ENCODE measurements at places on chromosomes 1 and 21.

GRCh38 chr1:87806379-87807094 is 477.9 kb downstream of the LMO4 start:
- DNase-seq = no peak

GRCh38 chr1:237448042-237448441 is 406.1 kb downstream of the RYR2 start:
- DNase-seq = no peak

DNA sequence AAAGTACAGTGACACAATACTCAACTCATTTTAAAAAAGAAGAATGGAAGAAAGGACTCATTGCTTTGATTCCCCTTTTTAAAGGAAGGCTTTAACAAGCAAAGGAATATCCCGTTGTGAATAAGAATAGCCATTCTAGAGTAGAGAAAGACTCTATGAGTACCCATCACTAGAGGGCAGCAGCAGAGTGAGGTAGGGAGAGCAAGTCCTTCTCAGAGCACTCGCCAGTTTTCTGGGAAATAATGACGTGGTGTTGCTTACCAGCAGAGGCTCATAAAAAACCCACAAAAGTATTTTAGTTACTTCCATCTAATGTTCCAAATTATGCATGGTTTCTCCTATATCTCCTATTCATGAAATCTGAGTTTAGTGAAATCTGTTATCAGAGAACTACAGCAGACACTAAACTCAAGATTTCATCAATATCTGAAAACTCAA is 74.6 kb downstream of the USP24 start:
- DNase-seq = peak; percentile 92

DNA sequence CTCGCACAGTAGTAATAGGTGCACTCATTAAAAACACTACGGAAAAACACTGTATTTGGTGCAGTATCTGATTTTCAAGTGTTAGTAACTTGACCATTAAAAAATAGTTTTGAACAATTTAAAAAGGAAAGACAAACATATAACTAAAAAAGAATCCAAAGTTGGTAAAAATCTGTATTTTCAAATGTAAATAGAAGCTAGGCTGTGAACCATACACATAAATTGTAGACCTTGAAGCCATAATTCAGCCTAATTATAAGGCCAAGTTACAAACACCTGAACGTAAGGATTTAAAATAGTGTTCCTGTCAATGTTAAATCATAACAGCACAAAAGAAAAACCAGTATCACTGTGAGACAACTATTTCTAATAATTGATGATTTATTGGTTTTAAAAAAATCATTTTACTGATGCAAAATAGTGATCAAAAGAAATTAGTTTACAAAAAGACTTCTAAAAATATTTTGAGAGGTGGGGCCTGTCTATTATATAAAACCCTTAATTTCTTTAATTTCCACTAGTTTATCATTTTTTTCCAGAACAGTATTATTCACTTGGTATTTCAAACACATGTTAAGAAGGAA is 4.5 kb downstream of the IRF2BP2 start:
- DNase-seq = no peak

DNA sequence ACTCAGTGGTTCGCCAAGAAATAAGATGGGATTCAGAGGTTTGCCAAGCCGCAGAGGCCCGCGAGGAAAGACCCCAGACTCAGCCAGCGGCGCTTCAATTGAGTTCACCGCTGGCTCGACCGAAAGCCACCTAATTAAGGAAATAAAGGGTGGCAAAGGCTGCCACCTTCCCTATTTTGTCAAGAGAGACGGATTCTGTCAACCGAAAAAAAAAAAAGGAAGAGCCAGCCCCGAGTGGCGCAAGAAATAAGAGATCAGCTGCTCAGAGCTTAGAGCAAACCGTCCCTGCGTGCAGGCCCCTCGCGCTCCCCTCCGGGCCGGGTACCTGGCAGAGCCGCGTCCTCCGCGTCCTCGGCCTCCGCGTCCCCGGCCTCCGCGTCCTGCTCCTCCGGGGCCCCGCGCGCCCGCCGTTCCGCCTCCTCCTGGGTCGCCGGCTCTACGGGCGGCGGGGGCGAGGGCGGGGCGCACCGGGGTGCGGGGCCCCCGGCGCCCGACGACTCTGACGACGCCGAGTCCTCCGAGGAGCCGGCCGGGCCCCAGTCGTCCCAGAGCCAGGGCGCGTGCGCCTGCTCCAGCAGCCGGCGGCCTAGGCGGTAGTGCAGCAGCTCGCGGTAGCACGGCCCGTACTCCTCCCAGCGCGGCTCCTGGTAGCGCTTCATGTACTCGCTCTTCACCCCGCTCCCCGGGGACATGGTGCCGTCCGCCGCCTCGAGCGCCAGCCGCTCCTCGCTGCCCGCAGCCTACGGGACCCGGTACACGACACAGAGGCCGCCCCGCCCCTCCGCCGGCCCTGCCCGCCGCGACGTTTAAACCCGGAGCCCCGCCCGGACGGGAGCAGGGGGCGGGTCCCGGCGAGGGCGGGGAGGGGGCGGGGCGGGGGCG is 832 bp downstream of the CCSAP start:
- DNase-seq = peak; percentile 78

GRCh38 chr21:37821786-37822450 is 94.3 kb downstream of the KCNJ6 start:
- DNase-seq = peak; percentile 49

DNA sequence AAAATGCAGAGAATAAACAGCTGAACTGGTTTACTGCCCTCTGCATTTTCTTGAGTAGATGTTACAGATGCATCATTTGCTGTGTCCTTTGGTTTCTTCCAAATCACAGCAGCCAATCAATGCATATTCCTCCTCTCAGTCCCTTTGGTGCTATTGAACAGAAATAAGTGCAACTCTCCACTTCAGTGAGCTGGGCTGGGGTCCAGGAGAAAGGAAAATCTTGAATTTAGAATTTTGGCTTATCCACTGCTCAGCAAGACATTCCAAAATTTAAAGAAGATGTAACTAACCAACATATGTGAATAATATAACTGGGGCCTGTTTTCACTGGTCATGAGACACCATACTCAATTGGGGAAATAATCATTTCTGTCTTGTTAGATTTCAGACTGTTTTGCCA is 39.2 kb downstream of the PRMT6 start:
- DNase-seq = no peak

GRCh38 chr1:54396261-54396933 is 9.8 kb downstream of the SSBP3 start:
- DNase-seq = no peak

- DNase-seq = peak; percentile 73
Observed at GRCh38 chr1:66938613-66939012, 13.8 kb downstream of the MIER1 start.

DNA sequence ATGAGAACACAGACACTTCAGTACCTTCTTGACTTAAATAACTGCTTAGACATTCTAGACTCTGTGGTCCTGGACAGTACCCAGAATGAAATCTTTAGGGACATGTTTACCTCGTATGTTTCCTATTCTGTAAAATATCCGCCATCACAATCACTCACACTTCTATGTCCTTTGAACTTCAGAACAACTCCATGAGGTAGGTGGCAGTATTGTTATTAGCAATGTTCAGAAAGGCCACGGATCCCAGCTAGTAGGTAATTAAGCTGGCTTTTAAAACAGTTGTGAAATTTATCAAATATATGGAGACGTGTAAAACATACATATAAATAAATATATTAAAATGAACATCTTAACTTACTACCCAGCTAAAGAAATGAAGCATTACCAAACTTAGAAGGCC is 83.4 kb downstream of the CACHD1 start:
- DNase-seq = no peak

GRCh38 chr1:92663775-92664174 is 121.1 kb downstream of the EVI5 start:
- DNase-seq = no peak

GRCh38 chr1:23544444-23545389 is 13.7 kb upstream of the E2F2 start:
- DNase-seq = peak; percentile 85

GRCh38 chr21:33412832-33413519 is 9.8 kb downstream of the IFNGR2 start:
- no peak for DNase-seq

- DNase-seq = no peak
Observed at GRCh38 chr1:66269222-66269621, 264.7 kb upstream of the SGIP1 start.

GRCh38 chr1:53110370-53111072 is 31.9 kb downstream of the SLC1A7 start:
- peak; percentile 79 for DNase-seq

- no peak for DNase-seq
Observed at GRCh38 chr21:18529254-18529653, 125.7 kb upstream of the TMPRSS15 start.

DNA sequence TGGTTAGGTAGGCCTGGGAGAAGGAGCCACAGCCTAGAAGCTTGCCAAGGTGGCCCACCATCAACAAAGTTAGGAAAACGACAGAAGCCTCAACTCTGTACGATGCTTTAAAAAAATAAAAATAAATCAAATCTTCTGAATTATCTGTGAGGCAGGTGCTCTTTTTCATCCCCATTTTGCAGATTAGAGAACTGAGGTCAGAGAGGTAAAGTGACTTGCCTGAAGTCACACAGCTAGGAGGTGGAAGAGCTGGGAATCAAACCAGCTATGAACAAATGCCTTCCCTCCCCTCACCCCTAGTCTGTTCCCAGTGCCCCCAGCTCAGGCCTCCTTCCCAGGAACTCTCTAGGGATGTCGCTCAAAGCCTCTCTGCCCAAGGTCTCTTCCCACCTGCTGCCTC is 30.4 kb downstream of the EPHA2 start:
- no peak for DNase-seq

GRCh38 chr1:26122988-26123973 is 11.7 kb downstream of the PDIK1L start:
- peak; percentile 74 for DNase-seq

GRCh38 chr1:233518344-233518743 is 95.6 kb upstream of the KCNK1 start:
- peak; percentile 15 for DNase-seq

DNA sequence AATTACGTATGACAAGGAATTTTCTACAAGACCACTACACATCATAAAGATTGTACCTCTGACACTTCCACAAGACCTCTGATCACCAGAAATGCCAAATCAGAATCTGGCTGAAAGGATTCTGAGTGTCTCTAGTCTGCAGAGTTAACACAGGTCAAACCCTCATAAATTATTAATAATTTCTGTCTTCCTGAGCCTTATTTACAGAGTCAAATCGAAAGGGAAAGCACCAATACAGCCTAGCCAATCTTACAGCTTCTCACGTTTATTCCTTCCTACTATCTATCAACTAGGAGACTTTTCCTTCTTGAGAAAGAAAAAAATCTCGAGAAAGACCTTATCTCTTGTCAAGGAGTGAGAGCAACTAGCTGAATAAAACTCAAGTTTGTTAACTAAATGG is 2151.6 kb downstream of the MRPL39 start:
- peak; percentile 24 for DNase-seq

GRCh38 chr1:60825593-60825992 is 256.8 kb upstream of the NFIA start:
- no peak for DNase-seq

- DNase-seq = no peak
Observed at GRCh38 chr1:101540161-101540560, 303.3 kb downstream of the S1PR1 start.

DNA sequence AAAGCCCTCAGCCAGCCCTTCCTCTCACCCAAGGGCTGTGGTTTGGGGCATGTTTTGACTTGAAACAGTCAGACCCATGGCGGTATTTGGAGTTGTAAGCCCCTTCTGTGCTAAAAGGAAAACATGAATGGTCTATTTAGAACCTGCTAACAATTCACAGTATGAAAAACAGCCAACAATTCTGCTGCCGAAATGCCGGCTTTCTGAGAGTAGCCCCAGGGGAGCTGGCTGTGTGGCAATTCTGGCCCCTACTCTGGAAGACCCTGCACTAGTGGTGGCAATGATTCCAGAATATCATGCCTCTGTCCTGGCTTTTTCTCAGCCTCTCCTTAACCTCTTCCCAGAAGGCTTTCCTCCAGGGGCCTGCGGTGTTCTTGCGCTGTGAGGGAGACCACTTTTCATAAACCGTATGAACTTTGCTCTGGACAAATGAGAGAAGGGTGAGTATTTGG is 118.7 kb downstream of the EDEM3 start:
- no peak for DNase-seq

DNA sequence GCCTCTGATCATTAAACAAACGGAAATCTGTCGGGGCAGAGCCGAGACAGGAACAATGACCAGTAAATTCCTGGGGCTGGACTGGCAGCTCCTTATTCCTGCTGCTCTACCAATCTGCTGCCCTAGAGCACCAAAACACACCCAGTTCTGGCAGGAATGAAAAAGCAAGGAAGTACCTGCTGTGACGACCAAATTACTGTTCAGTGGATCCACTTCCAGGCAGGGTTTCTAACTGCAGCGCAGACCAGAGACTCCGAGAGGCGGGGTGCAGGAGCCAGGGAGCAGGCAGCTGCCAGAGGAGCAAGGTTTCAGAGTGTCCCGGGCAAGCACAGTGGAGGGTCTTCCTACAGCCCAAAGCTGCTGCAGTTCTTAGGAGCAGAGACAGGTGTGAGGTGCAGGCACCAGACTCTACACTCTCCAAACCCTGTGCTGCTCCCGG is 32.4 kb downstream of the KANK4 start:
- no peak for DNase-seq

- DNase-seq = no peak
Observed at GRCh38 chr1:234148350-234148749, 224.9 kb upstream of the COA6 start.

DNA sequence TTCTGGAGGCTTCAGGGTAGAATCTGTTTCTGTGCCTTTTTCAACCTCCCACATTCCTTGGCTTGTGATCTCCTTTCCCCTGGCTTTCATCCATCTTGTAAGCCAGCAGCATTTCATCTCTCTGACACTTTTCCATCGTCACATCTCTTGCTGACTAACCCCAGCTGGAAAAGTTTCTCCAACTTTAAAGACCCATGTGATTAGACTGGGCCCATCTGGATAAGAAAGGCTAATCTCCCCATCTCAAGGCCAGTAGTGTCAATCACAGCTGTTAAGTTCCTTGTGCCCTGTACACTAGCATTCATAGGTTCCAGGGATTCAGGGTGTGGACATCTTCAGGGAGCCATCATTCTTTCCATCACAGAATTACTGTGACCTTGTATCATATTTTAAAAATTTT is 452.1 kb downstream of the TTLL7 start:
- DNase-seq = no peak

GRCh38 chr21:43361493-43362296 is 65.2 kb downstream of the SIK1 start:
- peak; percentile 54 for DNase-seq

DNA sequence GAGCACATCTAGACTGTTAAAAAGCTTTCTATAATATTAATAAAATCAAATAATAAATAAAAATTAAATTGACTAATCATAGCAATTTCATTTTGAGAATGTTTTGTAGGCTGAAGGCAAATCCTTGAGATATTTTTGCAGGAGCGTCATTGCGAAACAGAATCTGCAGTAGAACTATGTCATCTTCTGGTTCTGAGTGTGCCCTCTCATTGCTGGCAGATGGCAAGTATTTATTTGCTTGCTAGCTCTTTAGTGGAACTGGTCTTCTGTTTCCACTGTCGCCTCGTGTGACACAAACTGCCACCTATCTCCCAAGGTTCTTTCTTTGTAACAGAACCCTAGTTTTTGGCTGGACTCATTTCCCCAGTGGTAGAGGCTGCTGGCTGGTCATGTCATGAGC is 19.0 kb upstream of the IRF2BP2 start:
- DNase-seq = no peak

GRCh38 chr1:155933591-155934096 is 569 bp downstream of the KHDC4 start:
- peak; percentile 26 for DNase-seq
